ENCODE measurements at places on chromosomes 13 and 19.

- DNase-seq = no peak
Measured at GRCh38 chr13:36352350-36352749, 6.2 kb upstream of the SPART start.

- DNase-seq = peak; percentile 39
Measured at GRCh38 chr19:32828643-32829344, 40.8 kb downstream of the SLC7A9 start.

- no peak for DNase-seq
Measured at GRCh38 chr19:30446850-30447552, 74.8 kb downstream of the ZNF536 start.

DNA sequence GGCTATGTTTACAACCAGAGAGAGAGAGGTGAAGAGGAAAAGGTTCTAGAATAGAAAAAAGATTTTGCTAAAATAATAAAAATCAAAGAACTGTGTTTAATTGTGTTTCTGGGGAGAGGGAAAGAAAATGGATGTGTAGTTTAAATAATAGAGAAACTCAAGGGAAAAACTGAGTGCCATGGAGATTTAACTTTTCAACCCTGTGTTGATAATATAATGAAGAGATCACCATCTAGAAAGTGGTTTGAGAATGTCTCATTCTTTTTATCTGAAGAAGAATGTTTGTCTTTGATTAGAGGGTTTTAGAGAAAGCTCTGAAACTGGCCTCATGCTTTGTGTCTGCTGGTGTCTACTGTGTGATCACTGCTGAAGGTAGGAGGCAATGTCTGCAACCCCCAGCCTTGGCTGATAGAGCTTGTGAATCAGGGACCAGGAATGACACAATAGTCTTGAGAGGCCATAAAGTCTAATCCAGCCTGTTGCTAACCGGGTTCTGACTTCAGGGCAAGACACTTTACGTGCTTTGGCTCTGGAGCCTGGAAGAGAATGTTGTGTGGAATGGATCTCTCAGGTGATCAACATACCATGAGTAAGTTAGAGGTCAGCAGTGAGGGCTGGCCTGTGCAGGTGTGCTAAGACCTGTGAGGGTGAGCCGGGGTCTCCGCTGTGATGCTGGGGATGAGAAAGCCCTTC is 5.4 kb downstream of the COL4A2 start:
- DNase-seq = no peak

DNA sequence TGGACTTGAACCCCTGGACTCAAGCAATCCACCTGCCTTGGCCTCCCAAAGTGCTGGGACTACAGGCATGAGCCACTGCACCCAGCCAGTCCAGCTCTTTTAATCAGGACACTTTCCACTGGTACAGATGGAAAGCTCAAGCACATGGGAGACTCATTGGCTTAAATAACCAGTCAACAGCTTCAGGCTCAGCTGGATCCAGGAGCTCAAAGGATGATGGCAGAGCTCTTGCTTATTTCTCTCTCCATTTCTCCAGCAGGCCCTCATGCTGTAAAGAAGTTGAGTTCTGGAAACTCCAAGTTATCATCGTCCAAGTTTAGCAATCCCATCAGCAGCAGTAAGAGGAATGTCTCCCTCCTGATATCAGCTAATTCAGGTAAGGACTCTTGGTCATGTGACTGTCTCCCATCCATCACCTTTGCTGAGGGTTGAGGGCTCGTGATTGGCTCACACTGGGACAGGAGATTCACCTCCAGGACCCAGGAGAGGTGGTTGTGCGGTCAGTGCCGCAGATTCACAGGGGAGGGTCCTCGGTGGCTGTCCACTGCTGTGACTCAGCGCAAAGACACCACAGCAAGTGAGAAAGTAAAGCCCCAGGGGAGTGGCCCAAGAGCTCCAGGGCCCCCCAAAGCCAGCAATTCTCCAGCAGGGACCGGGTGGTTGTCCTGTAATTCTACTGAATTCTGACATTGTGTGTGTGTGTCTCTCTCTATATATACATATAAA is 5.1 kb downstream of the CCL25 start:
- DNase-seq = no peak

Measured in NCI-H774 (cell line).